ENCODE measurements at places on chromosomes 16 and 17. TPM values are rescaled to one million over a fixed set of nuclear protein-coding genes. Genes with fewer than 3 reads are reported as not detected.

DNA sequence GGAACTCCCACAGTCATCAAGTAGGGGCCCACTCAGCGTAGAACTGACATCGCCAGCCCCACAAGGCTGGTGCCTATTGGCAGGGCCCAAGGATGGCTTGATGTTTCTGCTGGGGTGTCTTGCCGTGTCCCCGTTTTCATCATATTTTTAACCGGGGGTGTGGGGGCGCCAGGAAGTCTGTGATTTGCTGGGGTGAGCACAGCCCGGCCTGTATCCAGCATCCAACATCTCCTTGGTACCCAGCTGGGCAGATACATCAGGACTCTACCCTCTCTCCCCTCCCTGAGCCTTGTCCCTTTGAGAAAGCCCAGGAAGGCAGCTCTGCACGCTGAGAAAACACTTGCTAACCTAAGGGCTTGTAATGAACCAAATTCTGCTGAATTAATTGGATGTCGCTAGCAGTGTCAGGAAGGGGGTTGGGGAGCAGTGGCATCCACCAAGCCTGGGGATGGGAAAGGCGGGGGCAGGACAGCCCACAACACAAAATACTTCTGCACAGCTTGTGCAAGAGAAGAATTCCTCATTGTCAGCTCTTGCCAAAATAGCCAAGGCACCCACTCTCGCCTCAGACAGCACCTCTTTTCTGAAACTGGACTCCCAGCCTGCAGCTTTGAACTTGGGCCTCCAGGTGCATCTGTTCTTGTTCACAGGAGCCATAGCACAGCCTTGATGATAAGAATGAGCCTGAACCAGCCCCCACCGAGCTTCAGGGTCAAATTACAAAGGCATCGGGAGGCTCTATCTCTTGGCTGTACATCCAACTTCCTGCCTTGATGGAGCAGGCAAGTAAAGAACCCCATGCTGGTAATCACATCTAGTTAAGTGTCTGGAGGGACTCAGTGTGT is 63.7 kb upstream of the LYRM9 start:
- no peak overlapping the region for H3K4me3 ChIP-seq
- no peaks in the 10 kb centered on the region for H3K36me3 ChIP-seq
- no peak for DNase-seq
- H3K4me1 ChIP-seq, result no peaks in the 10 kb centered on the region
- H3K27me3 ChIP-seq, result no peaks in the 10 kb centered on the region

DNA sequence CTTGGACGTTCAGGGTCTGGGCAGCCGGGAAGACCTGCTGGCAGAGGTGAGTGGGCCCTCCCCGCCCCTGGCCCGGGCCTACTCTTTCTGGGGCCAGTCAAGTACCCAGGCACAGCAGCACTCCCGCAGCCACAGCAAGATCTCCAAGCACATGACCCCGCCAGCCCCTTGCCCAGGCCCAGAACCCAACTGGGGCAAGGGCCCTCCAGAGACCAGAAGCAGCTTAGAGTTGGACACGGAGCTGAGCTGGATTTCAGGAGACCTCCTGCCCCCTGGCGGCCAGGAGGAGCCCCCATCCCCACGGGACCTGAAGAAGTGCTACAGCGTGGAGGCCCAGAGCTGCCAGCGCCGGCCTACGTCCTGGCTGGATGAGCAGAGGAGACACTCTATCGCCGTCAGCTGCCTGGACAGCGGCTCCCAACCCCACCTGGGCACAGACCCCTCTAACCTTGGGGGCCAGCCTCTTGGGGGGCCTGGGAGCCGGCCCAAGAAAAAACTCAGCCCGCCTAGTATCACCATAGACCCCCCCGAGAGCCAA is 8.6 kb upstream of the ABCC3 start:
- H3K36me3 ChIP-seq, result no peaks in the 10 kb centered on the region
- H3K27me3 ChIP-seq, result peaks cover 17% of the 10 kb centered on the region
- DNase-seq, result peak; percentile 44
- H3K27ac ChIP-seq, result no peak overlapping the region

TNP2 gene
- total RNA-seq, result not detected

DNA sequence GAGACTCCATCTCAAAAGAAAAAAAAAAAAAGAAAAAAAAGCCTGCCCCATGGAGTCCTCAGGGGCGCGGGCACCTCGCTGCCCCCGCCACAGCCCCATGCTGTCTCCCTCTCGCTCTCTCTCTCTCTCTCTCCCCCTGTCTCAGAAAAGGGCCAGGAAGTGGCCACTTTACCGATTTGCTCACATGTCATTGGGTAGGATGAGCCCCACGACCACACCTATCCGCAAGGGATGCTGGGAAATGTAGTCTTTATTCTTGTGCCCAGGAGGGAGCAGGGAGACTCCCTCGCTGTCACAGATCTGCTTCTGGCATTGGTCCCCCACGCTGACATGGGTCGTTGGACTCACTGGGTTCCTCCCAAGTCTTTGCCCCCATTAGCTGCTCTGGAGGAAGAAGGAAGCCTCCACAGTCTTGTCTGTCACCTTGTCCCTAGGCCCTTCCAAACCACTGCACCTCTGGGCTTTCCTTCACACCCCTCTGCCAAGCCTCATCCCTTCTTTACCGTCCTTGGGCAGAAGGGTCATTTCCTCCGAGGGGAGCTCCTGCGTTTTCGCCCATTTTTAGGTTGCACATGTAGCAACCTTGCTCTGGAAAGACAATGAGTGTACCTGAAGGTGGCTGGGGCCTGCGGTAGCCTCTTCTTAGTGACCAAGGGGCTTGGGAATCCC is 6.9 kb upstream of the GJD3 start:
- no peak overlapping the region for H3K4me3 ChIP-seq
- DNase-seq, result peak; percentile 28
- no peaks in the 10 kb centered on the region for H3K36me3 ChIP-seq
- H3K27me3 ChIP-seq, result no peaks in the 10 kb centered on the region

DNA sequence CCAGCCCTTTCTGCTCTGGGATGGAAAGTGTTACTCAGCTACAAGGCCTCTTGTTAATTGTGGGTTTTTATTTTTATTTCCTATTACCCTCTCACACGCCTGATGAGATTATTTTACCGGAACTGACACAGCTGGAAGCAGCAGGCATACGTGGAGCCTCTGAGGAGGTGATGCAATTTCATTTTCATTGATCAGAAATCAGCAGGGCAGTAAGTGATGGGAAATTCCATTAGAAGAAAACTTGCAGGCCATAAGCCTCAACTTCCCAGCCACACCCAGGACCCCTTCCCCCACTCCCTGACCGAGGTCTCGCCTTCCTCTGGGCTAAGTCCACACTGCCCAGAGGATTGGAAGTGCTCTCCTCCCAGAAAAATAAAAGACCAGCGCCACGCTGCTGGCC is 69.7 kb downstream of the ZFHX3 start:
- H3K4me3 ChIP-seq, result no peak overlapping the region
- H3K4me1 ChIP-seq, result no peaks in the 10 kb centered on the region
- no peak overlapping the region for H3K27ac ChIP-seq

CACNG5 gene
- total RNA-seq, result not detected

ASGR2 gene
- total RNA-seq, result not detected

TAOK2 gene
- 41.8 TPM for total RNA-seq

DNA sequence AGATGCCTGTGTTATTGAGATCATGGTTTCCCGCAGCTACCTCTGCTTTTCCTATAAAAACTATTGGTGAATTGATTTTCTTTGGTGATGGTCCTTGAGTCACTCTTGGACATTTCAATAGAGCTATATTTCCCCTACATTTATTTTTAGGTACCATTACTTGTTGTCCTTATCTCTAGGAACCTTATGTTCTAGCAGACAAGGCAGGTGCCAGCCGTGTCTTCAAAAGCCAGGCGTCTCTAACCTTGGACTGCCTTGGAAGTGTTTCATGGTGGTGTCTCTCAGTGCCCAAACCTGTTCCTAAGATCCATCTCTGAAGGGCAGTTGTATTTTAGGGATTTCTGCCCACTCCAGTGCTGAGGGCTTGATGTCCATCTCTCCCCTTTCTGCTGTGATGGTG is 77.4 kb upstream of the CLEC18A start:
- H3K4me1 ChIP-seq, result no peaks in the 10 kb centered on the region
- peaks cover 33% of the 10 kb centered on the region for H3K36me3 ChIP-seq
- DNase-seq, result no peak
- no peak overlapping the region for H3K27ac ChIP-seq
- H3K27me3 ChIP-seq, result no peaks in the 10 kb centered on the region
